RKO (cell line): ENCODE measurements at places on chromosomes 4 and X.
A peak's percentile ranks its signal among the peaks of the same experiment; 100 is the strongest.

DNA sequence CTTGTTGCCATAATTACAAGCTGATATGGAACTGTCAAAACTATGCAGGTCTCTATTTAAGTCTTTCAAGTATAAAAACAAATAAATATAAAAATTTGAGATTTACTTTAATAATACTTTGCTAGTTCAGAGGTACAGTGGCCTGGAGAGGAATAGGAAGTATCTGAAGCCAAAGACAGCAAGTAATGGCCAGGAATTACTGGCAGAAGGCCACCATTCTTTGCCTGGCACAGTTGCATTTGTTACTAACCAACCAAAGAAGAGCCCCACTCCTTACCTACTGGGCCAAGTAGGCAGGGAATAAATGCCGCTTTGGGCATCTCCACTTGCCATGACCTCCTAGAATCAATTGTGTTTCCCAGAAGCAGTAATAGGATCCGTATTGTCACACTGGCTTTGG, 13.8 kb upstream of the ADAMTS3 start:
- no peak for DNase-seq

GRCh38 chr4:105306158-105306781, 159.6 kb downstream of the TET2 start:
- DNase-seq = peak; percentile 5

DNA sequence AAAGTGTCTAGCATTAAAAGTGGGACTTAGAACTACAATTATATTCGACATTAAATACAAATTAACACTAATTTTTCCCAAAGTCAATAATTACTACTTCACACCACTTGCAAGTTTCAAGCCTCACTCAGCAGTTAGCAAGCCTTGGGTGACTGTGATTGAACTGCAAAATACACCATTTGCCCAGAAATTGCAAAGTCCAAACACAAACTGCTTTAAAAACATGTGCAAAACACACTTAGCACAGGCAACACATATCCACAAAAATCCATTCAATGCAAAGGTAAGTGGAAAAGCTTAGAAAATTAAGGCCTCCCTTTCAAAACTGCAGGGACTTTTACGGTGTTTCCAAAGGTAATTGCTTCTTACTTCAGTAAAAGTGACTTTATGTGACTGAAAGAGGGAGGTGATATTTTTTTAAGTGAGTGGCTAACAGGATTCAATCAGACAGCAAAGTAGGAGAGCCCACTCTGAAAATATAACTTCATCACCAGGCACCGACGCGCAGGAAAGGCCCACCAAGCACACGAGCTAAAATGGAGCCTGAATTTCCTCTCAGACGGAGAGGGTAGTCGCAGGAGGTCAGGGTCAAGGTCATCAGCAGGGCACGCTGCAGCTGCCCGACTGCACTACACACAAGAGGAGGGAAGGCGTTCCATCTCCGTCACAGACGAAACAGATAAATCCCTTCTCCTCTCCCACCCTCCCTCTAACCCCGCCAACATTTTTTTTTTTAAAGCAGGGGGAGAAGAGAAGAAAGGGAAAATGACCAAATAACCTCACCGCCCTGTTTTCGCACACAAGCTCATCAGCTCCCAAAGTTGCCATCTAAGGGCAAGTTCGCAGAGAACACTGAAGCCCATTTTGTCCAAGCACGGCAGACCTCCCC, 3.1 kb downstream of the ZNF827 start:
- no peak for DNase-seq

DNA sequence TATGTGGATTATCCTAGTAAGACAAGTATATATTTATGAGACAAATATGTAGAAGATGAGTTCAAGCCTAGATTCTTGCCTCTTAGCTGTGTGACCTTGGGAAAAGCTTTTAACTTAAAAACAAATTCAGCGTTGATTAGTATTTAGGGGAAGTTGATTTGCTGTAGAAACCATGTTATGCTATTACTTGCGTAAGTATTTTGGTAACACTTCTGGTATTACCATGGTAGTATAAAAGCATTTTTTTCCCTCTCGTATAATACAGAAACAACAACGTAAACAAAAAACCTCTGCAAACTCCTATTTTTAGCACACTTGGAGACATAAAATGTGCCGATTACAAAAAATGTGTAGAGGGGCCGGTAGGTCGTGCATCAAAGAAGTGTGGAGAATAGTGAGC, 33.2 kb downstream of the STAG2 start:
- no peak for DNase-seq

DNA sequence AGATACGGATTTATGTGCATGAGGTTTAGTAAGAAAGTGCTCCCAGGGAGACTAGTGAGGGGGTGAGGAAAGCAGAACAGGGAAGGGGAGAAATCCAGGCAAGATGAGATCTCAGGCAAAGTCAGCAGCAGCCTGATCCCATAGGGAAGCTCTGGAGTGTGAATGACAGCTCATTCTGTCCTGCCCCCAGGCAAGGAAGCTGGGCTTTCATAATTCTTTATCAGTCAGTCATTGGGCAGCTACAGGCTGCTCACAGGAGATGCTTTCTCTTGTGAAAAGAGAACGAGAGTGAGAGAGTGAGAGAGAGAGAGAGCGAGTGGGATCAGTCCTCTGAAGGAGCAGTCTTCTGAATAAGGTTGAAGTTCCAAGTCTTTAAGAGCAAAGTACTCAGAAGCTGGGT, 48.1 kb downstream of the SRPX start:
- DNase-seq = no peak

- no peak for DNase-seq
Measured at GRCh38 chr4:11069581-11070211, 359.0 kb downstream of the HS3ST1 start.

DNA sequence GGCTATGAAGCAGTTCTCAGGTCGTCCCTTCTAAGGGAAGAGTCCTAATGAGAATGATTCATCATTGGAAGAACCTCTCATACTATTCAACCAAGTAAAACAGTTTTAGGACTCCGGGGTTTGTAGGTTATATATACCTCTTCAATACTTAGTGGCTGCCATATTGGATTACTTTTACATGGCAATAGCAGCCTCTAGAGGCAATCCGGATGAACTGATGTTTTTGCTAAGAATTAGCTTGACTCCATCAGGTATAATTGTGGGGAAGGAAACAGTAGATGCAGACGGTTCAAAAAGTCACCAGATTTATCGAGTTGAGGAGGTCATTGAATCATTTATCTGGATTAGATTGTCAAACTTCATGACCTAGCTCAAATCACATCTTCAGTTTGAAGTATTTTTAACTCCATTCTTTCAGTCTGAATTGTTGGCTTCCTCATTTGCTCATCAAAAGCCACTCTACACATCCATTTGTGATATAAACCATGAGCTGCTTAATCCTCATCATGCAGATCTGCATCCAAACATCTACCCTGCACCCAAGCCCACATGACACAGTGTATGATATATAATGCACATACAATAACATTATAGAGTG, 28.4 kb downstream of the GUCY1B1 start:
- peak; percentile 66 for DNase-seq

GRCh38 chr4:58653251-58653650, 1543.1 kb upstream of the IGFBP7 start:
- DNase-seq = no peak

- no peak for DNase-seq
Measured at GRCh38 chr4:183897193-183897592, 7.9 kb upstream of the STOX2 start.

DNA sequence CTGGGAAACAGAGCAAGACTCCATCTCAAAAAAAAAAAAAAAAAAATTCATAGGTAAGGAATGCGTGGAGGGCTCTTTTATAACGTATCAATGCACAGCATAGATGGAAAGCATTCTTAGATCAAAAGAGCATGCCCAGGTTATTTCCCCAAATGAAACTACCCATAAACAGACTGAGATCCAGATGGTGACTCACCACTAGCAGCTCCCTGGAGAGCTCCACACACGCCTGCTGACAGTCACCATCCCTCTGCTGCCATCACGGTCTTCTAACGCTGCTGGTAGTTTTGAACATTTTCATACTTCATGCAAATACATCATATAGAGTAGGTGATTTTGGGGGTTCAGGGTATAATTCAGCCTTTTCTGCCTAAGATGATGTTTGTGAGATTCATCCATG, 136.9 kb downstream of the ASMT start:
- DNase-seq = no peak

DNA sequence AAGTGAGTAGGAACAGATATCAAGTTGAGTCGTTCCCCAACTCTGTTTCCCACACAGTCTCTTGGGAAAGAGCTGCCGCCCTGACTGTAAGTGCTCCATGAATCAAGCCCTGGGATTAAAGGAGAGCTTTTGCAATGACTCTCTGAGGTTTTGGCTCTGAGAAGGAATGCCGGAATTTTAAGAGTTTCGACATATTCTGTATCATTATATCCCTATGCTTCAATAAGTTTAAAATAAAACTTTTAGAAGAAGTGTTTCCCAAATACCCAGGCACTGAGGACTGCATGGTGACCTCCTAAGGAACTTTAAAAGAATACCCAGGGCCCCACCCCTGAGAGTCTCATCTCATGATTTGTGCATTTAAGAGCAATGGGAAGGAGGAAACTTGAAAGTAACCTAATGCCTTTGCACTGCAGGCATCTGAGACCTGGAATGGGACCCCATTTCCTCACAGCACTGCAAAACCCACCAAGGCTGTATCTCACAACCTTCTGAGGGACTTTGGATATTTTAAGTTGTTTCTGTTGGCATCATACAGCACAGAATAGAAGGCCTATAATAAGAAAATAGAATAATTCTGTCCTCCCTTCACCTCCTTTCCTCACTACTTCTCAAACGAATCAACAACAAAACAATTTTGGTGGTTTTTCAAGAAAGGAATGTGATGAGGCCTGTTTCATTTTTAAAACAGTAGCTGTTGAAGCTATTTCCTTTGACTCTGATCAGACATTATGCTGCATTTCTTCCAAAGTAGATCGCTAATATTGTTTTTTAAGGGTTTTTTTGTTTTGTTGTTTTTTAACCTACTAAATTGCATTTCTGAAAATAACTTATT, 121.2 kb downstream of the GASK1B start:
- no peak for DNase-seq

DNA sequence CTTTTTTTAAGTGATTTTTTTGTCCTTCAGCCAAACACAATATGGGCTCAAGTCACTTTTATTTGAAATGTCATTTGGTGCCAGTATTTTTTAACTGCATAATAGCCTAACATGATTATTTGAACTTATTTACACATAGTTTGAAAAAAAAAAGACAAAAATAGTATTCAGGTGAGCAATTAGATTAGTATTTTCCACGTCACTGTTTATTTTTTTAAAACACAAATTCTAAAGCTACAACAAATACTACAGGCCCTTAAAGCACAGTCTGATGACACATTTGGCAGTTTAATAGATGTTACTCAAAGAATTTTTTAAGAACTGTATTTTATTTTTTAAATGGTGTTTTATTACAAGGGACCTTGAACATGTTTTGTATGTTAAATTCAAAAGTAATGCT, 62.1 kb downstream of the EDNRA start:
- no peak for DNase-seq

DNA sequence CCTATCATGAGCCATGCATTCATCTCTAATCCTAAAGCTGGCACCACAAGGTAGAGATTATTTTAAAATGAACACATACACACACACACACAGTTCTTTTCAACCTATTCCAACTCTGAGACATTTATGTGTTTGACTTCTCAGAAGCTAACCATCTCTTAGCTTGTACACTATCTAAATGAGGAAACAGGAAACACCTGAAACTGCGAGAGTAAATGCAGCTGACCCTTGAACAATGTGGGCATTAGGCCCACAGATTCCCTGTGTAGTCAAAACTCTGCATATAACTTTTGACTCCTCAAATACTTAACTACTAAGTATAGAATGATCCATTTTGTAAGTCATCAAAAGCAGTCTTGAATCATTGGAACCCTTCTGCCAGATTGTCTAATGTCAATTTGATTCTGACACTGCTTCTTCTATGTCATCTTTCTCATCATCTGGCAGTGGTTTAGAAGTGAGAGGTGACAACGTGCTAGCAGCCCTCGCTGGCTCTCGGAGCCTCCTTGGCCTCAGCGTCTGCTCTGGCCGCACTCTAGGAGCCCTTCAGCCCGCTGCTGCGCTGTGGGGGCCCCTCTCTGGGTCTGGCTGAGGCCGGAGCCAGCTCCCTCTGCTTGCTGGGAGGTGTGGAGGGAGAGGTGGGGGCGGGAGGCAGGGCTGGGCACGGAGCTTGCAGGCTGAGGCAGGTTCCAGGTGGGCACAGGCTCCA, 21.4 kb upstream of the IL15 start:
- DNase-seq = no peak

- DNase-seq = no peak
Measured at GRCh38 chrX:7711167-7711566, 131.8 kb upstream of the VCX start.

- DNase-seq = no peak
Measured at GRCh38 chr4:36159208-36159607, 85.1 kb downstream of the ARAP2 start.

GRCh38 chrX:110293658-110294057, 24.2 kb downstream of the AMMECR1 start:
- DNase-seq = no peak

DNA sequence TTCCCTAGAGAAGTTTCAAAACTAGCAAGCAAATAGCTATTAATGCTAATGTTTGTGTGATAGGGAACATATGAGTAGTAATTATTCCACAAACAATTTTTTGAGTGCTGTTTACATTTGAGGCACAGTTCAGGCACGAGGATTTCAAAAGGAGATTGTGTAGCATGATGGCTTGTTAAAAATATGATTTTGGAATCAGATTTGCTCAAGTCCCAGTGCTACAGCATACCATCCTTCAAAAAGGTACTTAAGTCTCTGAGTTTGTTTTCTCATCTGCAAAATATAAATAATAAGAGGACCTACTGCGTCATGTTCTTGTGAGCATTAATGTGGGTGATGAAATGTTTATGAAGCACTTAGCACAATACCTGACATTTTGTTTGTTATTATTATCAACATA, 11.3 kb downstream of the TLR8 start:
- no peak for DNase-seq

GRCh38 chr4:8906668-8906970, 35.0 kb upstream of the HMX1 start:
- DNase-seq = no peak

GRCh38 chrX:38661561-38661960, 100.2 kb downstream of the TSPAN7 start:
- DNase-seq = no peak

- DNase-seq = no peak
Measured at GRCh38 chr4:5800496-5800895, 89.5 kb downstream of the EVC start.

- DNase-seq = no peak
Measured at GRCh38 chr4:8279321-8280157, 10.0 kb downstream of the HTRA3 start.

DNA sequence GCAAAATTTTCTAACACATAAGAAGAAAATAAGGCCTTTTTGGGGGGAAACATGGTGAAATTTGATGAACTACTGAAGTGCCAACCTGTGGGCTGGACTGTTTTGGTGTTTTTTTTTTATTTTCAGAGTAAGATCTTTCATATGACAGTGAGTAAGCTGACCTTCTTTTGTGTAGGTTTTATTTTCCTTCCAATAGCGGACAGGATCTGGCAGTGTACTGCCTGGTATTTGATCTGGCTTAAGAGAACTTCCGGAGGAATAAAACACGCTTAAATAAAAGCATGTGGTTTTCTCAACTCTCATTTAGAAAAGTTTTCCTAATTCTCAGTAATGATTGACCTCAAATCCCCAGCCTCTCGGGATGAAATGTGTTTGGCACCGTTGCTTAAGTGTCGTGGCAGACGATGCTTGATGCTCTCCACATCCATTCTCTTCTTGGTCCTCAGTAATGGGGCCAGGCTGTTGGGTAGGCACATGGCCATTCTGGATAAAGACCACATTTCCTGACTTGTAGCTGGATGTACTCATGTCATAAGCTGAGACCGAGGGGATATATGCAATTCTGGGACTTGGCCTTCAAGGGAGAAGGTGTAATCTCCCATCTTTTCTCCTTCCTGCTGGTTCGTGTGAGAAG, 65.6 kb upstream of the PDLIM3 start:
- DNase-seq = no peak

GRCh38 chr4:70392057-70392776, 5.5 kb upstream of the OPRPN start:
- no peak for DNase-seq
